ENCODE measurements at places on chromosomes 2 and 18.

DNA sequence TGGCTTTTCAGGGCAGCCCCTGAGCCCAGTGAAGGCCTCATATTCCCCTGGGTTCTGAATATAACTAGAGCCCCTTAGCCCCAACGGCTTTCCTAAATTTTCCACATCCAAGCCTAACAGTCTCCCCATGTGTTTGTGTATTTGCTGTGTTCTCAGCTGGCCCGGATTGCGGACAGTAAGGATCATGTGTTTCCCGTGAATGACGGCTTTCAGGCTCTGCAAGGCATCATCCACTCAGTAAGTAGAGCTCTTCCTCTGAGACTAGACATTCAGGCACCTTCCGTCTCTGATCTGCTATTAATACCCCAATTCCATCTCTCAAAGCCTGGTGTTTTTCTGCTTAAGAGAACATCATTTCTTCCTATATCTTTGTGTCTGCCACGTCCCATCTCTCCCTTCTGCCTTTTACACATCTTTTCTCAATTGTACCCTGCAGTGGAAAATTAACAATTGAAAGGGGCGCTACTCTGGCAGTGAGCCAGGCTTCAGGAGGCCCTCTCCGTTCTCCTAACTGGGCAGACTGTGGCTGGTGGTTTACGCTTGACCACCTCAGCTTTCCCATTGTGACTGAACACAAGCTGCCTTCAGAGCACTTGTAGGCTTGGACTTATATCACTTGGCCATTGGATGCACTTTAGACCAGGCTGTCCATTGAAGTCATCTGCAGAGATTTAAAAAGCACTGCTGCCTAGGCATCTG, 64.4 kb downstream of the ANTXR1 start:
- DNase-seq, result no peak

GRCh38 chr2:136136931-136137330, 19.0 kb upstream of the CXCR4 start:
- DNase-seq, result no peak

GRCh38 chr2:30683236-30683956, 123.8 kb downstream of the CAPN13 start:
- peak; percentile 62 for DNase-seq

GRCh38 chr2:205198140-205198525, 484.2 kb upstream of the NRP2 start:
- no peak for DNase-seq

GRCh38 chr2:151350579-151351195, 6.7 kb upstream of the TNFAIP6 start:
- no peak for DNase-seq

DNA sequence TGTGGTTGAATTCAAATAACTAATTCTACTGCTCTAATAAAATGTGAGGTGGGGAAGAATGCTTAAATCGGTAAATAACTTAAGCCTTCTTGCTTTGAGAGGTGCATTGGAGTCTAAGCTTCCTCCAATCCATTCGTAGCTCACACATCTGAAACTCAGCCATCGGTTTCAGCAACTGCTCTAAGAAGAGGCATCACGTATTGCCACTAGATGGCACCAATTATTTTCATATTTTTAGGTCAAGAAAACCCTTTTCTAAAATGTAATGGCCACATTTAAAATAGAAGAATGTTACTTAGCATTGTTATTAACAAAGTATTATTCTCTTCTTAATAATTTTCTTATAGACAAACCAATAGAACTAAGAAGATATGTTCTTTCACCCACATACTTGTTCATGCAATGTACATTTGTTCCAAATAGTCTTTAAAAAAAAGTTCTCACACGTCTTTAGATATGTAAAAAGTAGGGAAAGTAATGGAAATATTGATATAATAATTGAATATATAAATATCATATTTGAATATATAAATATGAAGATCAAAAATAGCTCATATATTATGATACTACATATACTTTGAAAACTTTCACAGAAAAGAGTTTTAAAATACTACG, 229.8 kb downstream of the CCDC178 start:
- no peak for DNase-seq

DNA sequence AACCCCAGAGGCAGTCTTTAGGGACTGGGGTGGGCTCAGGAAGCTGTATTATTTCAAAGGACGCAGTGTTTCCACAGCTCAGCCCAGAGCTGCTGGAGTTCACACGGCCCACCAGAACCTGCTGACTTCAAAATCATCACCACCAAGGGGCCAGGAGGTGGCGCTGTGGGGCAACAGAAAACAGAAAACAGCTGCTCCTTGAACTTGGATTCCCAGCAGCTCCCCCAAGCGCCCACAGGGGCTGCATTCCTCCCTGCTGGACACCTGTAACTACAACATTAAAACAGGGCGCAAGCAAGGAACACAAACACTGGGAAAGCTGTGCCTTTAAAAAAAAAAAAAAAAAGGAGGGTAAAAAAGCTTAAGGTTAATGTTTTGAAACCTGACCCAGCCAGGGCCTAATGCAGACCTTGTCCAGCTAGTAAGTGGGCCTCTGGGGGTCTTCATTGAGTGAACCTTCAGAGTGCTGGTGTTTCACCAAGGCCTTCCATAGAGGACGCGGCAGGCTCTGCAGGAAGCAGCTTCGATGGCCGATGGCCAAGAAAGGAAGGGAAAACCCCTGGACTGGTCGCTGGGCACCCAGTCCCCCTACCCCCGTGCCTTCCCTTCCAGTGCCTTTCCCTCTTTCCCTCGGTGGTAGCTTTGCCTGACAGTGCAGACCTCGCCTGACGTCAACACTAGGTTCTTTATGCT, 25.9 kb downstream of the MLPH start:
- peak; percentile 84 for DNase-seq

GRCh38 chr2:101396316-101396717, 9.0 kb upstream of the CREG2 start:
- no peak for DNase-seq

DNA sequence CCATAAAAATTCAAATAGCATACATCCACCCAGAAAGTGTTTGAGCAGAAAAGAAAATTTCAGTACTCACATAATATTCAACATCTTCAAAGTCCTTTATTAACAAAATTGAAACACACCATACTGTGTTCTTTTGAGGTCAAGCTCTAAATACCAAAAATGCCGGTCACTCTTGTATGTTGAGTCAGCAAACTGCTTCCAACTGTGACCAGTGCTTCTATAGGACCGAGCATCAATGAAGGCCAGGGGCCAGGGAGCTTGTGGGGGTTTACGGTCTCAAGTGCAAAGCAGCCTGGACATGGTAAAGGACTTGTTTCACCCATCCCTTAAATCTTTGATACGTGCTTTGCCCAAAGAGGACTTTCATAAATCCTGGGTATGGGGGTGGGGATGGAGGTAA, 112.7 kb upstream of the REV1 start:
- no peak for DNase-seq

GRCh38 chr18:35756506-35757117, 175.1 kb downstream of the GALNT1 start:
- peak; percentile 75 for DNase-seq

- no peak for DNase-seq
Measured at GRCh38 chr18:72995558-72995957, 127.8 kb upstream of the NETO1 start.

DNA sequence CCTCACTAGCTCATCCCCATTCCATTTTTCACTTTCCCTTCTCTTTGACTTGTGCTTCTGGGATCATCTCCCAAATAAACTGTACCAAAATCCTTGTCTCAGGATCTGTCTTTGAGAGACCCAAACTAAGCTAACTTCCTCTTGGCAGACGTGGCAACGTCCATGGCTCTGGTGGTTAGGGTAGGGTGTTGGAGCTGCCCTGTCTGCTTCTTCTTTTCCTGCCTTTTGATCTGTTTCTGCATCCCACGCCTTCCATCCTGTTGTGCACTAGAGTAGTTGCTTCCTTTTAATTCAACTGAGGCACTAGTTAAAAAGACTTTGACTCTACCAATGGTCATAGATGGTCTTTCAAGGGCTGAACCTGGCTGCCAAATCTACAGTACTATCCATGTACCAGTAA, 5.5 kb upstream of the MAP4K4 start:
- no peak for DNase-seq

DNA sequence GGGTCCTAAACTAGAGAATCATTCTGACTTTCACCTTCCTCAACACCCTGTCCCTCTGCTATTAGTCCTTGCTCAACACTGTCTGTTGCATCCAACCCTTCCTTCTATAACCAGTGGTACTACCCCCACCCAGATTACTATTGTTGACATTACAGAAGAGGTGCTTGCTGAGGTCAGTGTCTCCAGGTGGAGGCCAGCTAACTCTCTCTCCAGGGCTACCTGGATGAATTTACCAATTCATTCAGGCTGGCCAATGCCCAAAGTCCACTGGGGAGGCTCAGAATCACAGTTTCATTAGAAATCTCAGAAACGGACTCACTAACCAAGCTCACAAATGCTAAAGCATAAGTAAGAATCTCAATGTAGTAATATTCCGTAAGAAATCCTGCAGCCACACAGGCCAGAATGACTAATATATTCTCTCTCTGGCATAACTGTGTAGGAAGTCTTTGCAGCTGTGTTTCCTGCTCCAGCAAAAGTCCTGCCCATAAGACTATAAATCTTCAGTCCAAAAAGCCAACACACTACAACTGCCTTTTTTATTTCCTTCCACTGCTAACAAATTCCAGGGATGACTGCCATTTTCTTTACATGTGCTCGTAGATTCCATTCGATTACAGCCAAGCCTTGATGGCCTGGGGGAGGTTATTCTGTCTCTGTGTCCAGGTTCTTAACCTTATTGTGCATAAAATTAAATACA, 10.0 kb upstream of the TTR start:
- DNase-seq, result no peak

DNA sequence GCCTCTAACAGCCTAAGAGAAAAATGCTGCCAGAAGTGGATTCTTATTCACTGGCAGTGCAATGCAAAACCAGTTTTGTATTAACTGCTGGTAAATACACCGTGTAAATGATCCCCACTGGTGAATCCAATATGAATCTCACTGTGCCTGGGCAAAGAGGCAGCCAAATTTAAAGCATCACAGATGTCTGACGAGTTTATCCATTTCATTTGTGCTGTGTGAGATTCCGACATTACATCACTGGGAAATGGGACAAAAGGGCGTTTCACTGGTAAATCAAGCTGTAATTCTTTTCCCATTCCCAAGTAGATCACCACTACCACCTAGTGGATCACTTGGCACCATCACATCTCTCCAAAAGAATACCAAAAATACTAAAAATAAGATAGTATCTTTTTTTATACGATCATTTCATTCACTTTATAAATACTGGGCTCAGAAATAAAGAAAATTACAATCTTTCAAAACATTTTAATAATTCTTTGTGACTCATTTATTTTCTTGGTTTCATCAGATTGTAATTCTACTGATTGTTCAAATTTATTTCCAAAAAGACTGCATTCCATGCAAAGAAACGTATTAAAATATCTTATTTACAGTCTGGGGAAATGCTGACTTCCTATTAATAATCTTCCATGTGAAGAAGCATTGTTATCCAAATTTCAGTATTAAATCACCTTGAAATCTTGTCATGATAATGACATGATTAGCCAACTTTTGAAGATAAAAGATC, 125.6 kb downstream of the GRB14 start:
- no peak for DNase-seq

GRCh38 chr2:15766303-15766861, 174.0 kb upstream of the MYCN start:
- no peak for DNase-seq

- peak; percentile 61 for DNase-seq
Measured at GRCh38 chr2:74499267-74499939, at the start of gene LBX2. TSS of gene LBX2 (minus strand) at chr2:74499603. CDS start at chr2:74499537, 66 bp downstream.

DNA sequence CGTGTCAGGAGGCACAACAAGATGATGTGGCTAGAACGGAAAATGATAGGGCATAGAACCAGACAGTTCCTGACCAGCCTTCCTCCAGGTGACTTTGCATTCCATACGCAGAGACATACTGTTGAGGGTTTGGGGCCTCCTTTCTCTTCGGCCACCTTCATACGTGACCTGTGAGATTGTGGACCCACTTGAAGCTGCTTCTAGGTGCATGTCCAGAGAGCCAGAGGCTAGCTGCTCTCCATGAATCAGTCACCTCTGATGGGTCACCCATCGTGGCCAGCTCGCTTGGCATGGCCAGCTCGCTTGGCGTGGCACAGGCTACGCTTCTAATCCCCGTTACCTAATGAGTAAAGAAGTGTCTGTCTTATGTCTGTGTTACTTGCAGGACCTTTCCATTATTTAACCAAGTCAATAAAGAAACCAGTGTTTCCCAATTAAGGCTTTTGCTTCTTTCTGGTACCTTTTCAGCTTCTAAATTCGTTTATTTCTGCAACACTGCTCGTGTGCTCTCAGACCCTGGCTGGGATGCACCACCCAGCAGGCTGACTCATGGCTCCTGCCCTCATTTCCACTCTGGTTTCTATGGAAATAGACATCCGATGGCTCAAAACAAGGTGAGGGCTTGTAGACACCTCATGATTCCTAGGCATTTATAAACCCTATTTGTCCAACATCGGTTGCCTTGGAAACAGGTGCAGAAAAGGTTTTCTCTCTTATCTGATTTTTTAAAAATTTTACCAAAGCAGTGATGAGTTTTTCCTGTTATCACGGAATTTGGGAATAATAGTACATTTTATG, 86.7 kb upstream of the B3GNT7 start:
- no peak for DNase-seq

DNA sequence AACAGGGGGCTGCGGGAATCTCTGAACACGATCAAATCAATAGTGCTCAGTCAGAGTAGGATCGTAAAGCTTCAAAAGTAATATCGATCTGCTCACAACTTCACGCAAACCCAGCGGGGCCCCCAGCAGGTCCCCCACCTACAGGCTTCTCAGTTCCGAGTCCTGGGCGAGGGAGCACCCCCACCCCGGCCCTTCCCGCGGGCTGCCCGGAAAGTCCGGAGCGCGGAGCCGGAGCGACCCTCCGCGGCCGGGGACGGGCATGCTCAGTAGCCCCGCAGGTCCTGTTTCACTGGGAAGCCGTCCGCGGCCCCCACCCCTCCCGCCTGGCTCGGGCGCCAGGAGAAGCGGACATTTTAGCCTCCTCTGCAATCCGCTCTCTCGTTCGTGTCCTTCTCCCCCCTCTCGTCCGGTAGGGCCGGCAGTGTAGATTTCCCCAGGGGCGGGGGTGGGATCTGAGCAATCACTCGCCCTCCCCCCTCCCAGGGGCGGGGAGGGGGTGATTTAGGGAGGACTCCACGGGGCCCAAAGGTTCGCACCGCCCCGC, 3.3 kb upstream of the SPRED2 start:
- peak; percentile 61 for DNase-seq

- no peak for DNase-seq
Measured at GRCh38 chr2:166333801-166334200, 41.9 kb downstream of the SCN9A start.

- DNase-seq, result no peak
Measured at GRCh38 chr2:74567881-74568280, 13.4 kb downstream of the DOK1 start.

DNA sequence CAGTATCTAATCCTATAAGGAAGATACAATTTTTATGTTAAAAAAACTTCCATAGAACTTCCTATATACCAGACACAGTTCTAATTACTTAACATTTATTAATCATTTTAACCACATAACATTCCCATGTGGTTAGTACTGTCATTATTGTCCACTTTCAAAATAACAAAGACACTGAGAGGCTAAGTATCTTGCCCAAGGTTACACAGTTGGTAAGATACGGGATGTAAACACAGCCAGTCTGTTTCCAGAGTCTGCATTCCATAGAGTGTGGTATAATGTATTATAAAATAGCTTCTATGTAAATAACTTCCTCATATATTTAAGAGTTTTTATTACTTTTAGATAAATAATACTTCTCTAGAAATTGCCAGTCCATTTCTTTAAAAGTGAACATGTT, 383.3 kb upstream of the ETAA1 start:
- DNase-seq, result no peak
